ENCODE measurements at places on chromosomes 3 and 15.

DNA sequence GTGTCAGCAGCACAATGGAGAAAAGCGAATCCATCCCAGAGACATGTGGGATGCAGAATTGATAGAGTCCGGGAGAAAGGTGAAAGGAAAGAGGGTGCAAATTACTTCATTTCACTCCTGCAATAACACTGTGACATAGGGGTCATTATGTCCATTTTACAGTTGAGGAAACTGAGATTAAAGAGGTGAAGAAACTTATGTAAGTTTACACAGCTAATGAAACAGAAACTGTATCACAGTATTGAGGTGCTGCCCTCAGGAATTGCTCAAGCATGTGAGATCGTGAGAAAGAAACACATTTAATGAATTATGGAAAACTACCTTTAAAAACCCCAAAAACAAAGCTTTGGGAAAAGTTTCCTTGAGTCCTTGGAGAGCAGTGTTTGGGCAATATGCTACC, 103.6 kb upstream of the PFN2 start:
- no peak for DNase-seq

- no peak for DNase-seq
These were observed 1.6 kb upstream of the SUCNR1 start for GRCh38 chr3:151871639-151872468.

- DNase-seq = no peak
These were observed 635.0 kb downstream of the ZIC1 start for GRCh38 chr3:148044151-148044550.

- peak; percentile 68 for DNase-seq
These were observed 17.8 kb downstream of the MYL3 start for GRCh38 chr3:46845397-46845859.

DNA sequence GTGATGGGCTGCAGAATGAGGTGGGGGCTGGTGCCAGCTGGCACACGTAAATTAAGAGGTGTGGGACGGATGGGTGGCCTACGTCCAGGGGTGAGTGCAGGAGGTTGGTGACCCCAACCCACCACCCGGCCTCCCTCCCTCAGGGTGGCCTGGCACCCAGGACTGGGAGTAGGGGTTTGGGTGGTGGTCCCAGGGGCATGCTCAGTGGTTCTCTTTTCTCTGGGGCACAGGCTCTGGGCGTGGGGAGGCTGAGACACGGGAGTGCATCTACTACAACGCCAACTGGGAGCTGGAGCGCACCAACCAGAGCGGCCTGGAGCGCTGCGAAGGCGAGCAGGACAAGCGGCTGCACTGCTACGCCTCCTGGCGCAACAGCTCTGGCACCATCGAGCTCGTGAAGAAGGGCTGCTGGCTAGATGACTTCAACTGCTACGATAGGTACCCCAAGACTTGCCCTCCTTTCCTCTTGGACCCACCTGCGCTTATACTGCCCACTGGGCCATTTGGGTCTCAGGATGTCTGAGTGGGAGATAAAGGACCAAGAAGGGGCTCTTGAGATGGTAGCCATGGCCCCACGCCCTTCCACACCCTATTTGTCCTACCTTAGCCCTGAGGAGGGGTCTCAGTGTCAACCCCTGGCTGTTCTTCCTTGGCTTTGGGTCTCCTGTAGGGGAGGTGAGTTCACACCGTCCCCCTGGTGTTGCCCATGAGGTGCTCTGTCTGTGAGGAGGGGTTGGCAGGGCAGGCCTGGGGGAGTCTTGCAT, 18.9 kb upstream of the EXOG start:
- no peak for DNase-seq

GRCh38 chr3:112627919-112628466, 12.9 kb downstream of the CCDC80 start:
- DNase-seq = no peak

GRCh38 chr3:194987571-194988494, 283.1 kb downstream of the XXYLT1 start:
- DNase-seq = no peak

DNA sequence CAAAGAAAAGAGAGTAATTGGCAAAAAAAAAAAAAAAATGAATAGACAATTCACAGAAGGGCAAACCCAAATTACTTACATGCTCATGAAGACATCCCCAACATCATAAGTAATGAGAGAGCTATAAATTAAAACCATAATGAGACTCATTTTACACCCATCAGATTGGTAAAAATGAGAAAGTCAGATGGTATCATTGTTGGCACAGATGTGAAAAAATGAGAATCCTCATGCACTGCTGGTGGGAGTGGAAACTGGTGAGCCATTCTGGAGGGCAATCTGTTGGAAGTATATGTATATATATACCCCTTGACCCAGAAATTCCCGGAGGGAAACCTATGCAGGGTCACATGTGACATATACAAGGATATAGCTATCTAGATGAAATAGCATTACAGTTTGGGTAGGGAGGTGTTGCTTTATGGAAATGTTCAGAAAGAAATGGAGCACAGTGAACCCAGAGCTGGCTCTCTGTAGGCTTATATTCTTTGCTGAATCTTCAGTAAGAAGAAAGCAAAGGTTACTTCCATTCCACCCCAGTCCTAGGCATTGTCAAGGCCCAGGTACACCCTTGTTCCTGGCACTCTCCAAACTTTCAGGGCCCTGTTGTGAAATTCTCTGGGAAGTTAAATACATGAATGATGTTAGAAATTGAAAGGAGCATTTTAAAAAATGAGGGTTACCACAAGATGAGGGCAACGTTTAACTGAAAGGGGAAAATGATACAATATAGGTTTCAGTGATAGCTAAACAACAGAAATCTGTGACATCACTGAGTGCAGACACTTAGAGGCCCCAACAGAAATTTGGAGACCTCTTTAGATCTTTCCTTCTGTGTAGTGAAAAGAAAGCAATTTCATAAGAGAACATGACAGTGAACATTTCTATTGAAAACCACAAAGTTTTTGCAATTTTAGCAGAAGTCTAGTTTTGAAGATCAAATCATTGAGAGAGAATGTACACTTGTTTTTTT, 132.7 kb upstream of the TPRG1 start:
- DNase-seq = no peak

DNA sequence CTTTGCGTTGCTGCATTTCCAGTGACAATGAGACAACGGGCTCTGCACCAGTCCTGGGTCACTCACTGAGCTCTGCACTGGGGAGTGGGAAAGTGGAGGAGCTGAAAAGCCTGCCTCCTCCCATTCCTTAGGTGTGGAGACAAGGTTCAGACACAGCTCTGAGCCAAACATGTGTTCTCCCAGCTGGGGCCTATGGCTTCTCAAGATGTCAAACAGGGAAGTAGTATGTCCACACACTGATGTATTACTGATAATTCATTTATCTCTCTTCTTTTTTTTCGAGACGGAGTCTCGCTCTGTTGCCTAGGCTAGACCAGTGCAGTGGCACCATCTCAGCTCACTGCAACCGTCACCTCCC, 90.2 kb upstream of the SLC4A7 start:
- DNase-seq = no peak

GRCh38 chr3:138786788-138787271, 47.9 kb downstream of the PIK3CB start:
- peak; percentile 36 for DNase-seq

DNA sequence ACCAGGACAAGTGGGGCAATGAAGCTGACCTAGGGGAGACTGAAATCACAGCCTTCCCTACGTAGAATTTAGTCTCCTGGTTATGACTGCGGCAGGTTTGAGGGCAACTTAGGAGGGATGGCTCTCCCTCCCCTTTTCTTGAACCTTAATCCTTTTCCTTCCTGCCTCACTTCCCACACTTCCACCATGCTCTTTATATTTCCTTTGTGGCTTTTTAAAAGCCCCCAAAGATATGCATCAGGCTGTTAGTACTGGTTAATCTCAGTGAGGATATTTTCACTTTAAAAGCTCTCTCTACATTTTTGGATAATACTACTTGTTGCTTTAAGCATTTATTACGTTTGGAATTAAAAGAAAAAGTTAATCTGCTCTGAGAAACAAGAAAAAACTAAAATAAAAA, 339.2 kb downstream of the SOX2 start:
- no peak for DNase-seq

DNA sequence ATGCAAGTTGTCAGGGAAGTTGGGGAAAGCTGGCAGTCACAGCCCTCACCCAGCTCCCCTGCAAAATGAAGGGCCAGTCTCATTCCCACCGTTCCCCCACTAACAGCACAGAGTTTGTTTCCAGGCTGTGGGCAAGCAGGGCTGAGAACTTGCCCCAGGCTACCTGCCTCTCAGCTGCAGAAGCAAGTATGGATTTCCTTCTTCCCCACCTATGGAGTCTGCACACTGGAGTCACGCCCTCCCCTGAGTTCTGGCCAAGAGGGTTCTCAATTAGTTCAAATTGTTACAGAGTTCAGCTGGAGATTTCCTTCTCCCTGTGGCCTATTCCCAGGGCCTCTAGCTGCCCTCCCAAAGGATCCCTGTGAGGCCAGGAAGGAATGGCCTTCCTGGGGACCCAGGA, 90.1 kb upstream of the ATP11B start:
- DNase-seq = no peak

DNA sequence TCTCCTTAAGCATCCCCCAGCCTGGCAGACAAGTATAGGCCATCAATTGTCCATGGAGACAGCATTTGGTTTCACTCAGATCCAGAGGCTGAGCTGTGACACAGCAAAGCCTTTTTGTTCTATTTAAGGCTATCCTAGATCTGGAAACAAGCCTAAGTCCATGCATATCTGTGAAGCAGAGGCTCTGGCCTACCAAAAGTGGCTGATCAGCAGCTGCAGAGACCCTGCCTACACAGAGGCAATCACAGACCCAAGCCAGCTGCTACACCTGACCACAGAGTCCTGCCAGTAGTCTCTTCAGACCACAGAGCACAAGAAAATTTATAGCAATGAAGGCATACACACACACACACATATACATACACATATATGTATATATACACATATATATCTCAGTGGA, 501.7 kb upstream of the ARPP21 start:
- no peak for DNase-seq

DNA sequence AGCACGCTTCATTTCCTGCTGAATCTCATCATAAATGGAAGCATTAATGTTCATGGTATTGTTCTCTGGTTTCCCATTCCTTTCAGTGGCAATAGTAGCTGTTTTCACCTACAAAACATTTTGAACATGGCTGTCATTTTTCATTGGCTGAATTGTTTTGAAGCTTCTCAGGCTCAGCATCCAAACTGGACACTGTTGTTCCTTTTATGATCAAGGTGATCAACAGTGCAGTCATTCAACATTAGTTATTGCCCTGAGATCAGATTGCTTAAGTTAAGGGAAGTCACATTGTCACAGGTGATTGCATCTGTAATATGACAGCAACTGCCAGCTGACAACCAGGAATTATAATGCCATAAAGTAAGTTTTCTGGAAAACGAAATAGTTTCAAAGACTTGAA, 46.9 kb downstream of the SATB1 start:
- DNase-seq = no peak

DNA sequence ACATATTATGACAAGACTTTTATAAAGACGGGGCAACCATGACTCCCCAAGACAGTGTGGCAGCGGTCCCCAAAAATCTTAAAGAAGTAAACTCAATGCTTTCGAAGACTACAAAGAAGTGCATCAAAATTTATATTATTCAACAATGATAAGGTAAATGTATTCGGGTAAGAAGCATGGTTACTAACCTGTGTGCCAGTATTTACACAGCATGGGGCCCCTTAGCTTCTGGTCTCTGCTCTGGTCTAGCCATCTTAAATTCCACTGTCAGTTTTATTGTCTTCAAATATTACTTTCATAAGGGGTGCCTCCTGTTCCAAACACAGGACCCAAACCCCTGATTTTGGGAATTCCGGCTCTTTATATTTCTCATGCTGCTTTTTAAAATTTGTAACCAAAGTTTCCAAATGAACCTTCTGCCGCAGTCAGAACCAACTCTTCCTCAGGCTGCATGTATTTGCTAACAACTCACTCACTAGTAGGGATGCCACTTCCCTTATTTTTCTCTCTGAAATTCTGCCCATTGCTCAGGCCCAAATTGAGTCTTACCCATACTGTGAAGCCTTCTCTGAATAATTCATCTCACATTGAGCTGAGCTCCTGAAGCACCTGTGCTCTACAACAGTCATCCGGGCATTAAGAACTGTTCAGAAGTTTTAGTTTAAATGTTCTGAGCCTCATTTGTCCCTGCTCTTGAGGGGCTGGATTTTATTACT, 1.2 kb downstream of the TTC23 start:
- DNase-seq = no peak

DNA sequence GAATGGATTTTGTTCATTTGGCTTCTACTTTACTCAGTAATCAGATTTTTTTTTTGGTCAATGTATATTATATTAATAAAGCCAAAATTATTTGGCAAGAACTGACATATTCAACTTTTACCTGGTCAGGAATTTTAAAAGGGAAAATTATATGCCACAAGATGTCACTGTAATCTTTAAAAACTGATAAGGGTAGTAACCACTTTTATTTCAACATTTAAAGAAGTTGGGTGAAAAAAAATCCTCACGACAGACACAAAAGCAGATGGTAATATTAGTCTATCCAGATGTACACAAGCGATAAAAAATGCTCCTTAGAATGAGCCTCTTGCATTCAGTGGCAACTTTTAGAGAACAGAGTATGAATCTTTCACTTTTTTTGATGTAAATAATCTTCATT, 101.9 kb downstream of the SERPINI1 start:
- no peak for DNase-seq

- DNase-seq = no peak
These were observed 24.2 kb upstream of the C15orf39 start for GRCh38 chr15:75177360-75178071.

DNA sequence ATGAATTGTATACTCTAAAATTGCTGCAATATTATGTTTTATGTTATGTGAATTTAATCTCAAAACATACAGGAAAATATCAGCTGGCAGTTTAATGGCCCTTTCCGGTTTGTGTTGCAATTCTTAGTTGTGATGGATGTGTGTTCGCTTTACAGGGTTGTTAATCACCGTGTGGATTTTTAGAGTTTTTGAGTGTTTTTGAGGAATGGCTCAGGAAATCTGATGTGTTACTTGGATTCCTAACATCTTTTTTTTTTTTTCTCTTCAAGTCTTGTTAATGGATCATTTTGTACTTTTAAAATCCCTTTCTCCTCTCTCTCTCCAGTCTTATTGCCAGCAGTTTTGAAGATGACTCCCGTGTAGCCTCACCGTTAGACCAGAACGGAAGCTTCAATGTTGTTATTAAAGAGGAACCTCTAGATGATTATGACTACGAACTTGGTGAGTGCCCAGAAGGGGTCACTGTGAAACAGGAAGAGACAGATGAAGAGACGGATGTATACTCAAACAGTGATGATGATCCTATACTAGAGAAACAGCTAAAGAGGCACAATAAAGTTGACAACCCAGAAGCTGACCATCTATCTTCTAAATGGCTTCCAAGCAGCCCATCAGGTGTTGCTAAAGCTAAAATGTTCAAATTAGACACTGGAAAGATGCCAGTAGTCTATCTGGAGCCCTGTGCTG, 35.7 kb downstream of the MGA start:
- no peak for DNase-seq

Measured in GM04504 (cell line).